ENCODE measurements at places on chromosomes 2 and 18.

DNA sequence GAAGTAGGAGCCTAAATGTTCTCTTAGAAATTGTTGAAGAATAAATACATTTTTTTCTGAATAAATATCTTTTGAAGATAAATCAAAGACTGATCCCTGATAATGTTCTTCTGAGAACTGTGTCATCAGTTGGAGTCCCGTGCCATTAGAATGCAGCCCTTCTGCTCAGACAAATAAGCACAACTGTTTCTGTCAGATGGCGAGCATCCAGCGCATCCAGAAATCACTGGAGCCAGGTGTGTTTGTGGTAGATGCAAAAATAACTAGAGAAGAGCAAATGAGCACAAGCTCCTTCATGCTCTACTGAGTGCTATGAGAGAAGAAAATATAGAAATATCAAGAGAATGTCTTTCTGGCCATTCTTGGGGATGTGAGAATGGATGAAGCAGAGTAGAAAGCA is 573.7 kb downstream of the THSD7B start:
- DNase-seq, result no peak

GRCh38 chr2:234595829-234596228 is 98.9 kb upstream of the ARL4C start:
- DNase-seq, result no peak

GRCh38 chr2:210195101-210195852 is 24.1 kb upstream of the KANSL1L start:
- DNase-seq, result no peak

DNA sequence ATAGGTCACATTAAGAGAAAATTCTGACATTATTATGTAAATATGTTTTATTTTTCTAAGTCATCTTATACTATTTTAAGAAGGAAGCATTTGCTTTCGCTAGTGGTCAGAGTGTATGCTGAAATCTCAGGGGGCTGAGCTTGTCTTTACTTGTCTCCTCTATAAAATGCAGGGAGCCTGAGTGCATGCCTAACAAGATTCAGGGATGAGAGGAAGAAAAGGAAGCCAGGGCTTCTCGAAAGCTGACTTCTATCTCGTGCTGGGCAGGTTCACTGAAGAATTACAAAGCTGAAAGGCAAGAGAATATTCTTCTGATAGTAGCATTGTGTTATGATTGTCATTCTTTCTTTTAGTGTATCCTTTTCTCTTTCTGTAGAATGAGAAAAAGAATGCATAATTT is 467.4 kb downstream of the SOX11 start:
- no peak for DNase-seq

GRCh38 chr2:228690681-228691080 is 509.2 kb upstream of the SPHKAP start:
- no peak for DNase-seq

DNA sequence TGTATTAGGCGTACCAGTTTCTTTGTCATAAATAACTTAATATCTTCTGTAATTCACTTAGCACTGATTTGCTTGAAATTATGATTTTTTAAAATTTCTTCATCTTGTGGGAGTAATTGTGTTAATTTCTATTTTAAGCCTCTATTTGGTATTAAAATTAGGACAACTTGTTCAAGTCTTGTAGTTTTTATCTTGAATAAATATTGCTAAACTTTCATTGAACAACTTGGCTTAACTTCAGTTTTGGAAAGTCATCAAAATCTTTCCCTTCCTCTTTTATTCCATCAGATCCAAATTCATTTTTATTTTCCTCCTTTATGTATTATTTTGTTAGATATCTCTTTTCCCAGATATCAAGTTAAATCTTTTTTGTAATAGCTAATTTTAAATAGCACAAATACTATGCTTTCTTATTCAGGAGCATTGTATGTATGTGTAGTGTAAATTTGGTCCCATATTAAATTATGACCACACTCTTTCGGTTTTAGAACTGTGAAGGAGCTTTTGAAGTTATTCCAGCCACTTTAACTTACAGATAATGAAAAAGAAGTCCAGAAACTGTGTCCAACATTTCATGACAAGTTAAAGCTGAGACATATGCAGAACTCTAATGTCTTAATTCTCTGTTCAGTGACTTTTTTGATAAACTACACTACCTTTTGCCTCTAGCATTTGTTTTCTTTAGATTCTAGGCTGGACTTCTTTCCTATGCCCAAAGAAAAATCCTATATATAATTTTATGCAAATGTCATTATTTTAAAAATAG is 31.7 kb upstream of the NT5C1B start:
- DNase-seq, result no peak

- DNase-seq, result no peak
Observed at GRCh38 chr18:57051657-57052044, 95.2 kb upstream of the BOD1L2 start.

GRCh38 chr18:29156531-29156930 is 979.6 kb upstream of the CDH2 start:
- no peak for DNase-seq

- no peak for DNase-seq
Observed at GRCh38 chr18:47915930-47916329, 14.5 kb downstream of the SMAD2 start.

GRCh38 chr2:28251337-28251736 is 141.3 kb upstream of the FOSL2 start:
- DNase-seq, result no peak

- no peak for DNase-seq
Observed at GRCh38 chr2:156465573-156465972, 29.4 kb downstream of the GPD2 start.

DNA sequence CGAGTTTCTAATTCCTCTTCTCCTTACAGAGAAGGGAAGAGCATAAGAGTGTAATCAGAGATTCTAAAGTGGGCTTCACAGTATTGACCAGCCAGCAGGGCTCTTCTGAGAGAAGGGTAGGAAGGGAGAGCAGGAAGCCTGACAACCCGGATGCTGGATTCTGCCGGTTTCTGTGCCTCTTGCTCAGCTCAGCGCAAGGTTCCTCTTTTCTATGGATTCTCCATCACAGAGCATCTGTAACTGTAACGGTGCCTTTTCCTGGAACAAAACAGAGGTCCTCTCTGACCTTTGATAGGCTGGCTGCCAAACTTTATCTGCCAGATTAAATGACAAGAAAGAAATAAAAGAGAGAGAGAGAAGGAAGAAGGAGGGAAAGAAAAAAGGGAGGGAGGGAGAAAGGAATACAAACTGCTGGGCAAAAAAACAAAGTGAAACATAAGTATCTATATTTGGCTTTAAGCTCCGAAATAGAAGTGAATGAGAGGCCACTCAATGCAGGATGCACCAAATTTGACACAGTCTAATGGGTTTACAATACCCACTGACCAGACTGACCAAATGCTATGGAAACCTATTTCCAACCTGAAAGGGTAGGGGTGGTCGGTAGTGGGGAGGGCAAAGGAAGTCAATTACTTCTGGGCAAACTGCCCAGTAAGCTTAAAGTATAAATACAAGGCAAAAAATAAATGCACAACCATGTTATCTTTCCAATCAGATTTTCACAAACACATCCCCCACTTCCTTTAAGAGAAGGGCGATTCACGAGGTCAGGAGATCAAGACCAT is 59.2 kb downstream of the PIEZO2 start:
- DNase-seq, result no peak

GRCh38 chr2:71892423-71892730 is 255.3 kb downstream of the CYP26B1 start:
- no peak for DNase-seq

DNA sequence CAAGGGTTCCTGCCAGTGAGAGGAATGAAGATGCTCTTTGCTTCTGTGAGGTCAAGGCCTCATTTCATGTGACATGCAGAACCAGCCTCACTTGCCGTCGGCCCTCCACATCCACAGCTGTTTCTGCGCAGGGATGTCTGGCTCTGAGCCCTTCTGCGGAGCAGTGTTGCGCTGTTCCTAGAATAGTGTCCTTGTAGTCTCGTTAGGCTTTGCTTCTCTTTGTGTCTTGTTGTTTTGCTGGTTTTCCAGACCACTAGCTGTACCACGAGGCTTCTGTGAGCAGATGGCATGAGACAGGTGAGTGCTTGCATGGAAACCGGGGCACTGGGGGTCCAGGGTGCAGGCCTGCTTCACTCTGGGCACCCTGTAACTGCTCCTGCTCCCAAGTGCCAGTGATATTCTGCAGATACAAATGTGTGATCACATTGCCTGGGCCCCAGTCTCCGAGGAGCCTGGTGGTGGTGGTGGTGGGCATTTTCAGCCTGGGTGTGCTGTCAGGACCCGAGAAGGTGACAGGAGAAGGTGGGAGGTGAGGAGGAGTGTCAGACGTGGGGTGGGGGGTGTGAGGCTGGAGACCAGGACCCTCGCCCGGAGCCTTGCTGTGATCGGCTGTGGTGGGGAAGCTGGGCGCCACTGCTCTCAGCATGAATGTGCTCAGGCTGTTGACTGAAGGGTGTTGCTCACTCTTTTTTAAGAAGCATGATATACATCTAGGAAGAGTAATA is 34.3 kb downstream of the LDLRAD4 start:
- DNase-seq, result no peak

DNA sequence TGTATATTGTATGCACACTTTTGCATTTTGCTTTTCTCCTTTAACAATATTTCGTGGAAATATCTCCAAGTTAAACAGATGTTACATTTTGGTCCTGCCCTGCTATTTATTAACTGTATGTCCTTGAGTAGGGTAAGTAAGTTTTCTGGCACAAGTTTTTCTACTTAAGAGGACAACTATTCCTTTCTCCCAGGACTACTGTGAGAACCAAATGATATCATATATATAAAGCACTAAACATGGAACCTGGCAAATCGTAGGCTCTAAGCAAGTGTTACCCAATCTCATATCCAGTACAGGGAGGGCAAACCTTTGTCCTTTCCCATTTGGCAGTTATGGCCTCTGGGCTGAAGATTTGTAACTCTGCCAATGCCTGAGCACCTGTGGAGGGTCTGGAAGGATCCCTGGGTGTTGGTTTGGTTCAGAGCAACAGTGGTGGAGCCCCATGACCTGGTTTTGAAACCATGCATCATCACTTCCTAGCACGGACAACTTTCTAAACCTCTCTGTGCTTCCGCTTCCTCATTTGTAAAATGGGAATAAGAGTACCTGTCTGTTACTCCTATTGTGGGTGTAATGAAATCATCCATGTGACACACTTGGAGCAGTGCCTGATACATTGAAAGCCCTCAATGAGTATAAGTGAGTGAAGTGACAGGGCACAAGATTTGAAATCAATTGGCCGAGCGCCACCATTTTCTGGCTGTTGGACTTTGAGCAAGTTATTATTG is 28.3 kb upstream of the ICOS start:
- no peak for DNase-seq

- DNase-seq, result no peak
Observed at GRCh38 chr18:2881840-2882195, 35.0 kb downstream of the EMILIN2 start.

- no peak for DNase-seq
Observed at GRCh38 chr2:199956062-199956380, 639 bp downstream of the MAIP1 start.

DNA sequence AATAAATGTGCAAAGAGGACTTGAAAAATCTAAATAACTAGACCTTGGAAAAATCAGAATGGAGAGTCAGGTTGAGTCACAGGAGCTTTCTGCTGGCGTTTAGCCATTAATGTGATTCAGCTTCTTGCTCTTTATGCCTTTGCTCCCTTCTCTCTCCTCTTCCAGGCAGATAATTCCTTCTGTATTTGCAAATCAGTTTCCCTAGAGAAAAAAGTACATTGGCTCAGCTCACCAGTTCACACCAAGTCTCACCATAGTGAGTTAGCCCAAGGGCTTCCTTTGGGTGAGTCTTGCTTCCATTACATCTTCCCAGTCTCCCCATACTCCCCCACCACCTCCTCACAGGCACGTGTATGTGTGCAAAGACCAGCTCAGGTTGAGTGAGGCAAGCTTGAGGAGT is 73.6 kb downstream of the CYBRD1 start:
- no peak for DNase-seq

DNA sequence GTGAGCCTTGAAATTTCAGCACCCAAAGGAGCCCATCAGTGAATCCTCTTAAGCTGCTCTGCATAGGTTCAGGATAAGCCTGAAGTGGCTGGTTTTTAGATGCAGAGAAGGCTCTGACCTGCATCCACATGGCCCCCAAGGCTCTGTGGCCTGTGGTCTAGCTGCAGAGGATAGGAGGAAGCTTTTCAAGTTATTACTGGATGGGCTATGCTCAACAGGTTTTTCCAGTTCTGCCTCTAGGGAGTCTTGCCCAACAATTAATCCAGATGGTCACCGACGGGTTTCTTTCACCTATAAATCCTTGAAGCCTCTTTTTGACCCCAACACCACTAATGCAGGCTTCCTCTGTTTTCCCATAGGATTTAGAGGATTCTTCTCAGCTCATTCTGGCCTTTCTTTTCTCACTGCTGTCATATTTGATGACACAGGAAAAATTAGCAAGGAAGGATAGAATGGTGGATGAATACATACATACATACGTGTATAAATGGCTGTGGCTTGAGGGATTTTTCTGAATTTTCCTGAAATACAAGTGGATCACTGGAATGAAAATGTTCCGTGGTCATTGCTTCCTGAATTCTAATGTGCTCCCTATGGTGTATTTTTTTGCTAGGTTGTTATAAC is 52.2 kb upstream of the BCL2L11 start:
- no peak for DNase-seq

DNA sequence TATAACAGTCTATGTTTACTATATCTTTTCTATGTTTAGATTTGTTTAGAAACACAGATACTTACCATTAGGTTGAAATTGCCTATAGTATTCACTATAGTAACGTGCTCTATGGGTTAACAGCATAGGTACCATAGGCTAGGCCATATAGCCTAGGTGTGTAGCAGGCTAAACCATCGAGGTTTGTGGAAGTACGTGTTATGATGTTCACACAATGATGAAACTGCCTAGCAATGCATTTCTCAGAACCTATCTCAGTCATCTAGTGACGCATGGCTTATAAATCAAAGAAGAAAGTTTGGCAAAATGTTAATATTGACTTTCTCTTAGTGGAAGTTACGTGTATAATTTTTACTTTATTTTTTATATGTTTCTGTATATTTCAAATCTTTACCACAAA is 466.2 kb upstream of the NRP2 start:
- no peak for DNase-seq

- DNase-seq, result no peak
Observed at GRCh38 chr2:42921147-42921520, 128.8 kb upstream of the HAAO start.

DNA sequence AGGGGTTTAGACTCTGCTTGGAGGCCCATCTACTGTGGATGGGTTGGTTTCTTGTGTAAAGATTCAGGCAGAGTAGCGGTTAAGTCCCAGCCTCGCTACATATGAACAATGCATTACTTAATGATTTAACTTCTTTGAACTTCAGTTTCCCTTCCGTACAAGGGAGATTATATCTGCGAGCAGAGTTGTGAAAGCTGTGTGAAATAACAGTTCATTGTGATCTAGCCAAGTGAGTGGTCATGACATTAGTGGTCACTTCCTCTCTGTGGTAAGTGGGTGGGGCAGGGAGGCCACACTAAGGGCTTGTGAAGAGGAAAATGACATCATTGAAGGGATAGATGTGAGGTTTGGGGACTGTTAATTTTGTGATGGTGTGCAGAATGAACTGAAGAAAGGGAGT is 14.1 kb upstream of the MEX3C start:
- DNase-seq, result no peak

- no peak for DNase-seq
Observed at GRCh38 chr2:119849838-119850565, 90.3 kb downstream of the PTPN4 start.
